ENCODE measurements at places on chromosomes 5 and 9.

GRCh38 chr9:98532147-98532546, 176.6 kb downstream of the GABBR2 start:
- no peak for DNase-seq

DNA sequence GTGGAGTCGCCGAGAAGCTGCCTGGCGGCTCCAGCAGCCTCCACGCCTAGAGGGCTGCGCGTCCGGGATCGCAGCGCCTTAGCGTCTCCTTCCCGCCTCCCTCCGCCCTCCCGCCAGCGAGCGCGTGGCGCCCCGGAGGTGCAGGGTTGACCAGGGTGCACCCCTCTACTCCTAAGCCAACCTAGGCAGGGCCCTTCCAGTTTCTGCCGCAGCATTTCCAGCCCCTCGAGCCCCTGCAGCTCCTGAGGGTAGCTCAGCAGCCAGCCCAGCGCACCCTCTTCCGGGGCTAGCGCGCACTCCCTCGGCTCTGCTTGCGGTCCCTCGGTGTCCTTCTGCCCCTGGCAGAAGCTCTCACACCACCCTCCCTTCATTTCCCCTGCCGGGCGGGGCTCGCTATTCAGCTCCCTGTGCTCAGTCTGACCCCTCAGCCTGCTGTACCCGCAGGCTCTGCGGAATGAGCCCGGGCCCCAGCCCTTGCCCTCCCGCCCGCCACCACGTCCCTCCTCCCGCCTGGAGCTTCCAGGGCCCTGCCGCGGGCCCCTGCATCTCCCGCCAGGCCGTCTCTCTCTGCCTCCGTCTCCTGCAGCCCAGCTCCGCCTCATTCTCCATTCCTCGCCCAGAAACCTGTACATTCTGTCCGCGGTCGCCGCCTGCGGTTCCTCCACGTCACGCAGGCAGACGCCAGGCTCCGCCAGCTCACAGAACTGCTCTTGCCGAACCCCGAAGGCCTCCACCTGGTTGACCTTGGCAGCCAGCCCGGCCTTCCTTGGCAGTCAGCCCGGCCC, 61.8 kb downstream of the SPATA31C2 start:
- peak; percentile 12 for DNase-seq

- DNase-seq = no peak
Measured at GRCh38 chr5:149870232-149870631, 74.4 kb downstream of the PDE6A start.

DNA sequence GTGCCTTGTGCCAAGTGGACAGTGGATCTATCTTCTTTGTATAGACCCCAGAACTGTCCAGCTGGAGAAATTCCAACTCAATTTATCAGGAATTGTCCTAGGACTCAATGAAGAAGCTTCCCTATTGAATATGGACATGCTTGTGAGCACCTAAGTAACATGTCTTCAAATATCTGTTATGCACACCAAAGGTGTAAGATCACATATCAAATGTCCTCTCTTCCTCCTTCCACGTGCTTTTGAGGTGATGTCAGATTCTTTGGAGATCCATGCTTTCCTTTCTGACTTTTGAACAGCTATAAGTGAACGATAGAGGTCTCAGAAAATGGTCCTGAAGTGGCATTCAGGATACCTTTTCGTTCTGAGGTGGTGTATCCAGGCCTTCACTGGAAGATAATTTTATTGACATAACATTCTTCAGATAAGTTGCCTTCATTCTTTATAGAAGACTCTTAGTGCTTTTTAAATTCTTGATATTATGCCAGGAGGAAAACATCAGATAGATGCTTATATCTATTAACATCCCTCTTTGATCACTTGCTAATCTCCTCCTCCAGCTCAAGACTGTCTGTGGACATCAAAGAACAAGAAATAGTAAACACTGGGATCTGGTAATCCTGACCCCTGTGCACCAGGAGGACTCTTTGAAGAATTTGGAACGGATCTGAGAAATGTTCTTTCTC, 246.4 kb downstream of the SMARCA2 start:
- no peak for DNase-seq

DNA sequence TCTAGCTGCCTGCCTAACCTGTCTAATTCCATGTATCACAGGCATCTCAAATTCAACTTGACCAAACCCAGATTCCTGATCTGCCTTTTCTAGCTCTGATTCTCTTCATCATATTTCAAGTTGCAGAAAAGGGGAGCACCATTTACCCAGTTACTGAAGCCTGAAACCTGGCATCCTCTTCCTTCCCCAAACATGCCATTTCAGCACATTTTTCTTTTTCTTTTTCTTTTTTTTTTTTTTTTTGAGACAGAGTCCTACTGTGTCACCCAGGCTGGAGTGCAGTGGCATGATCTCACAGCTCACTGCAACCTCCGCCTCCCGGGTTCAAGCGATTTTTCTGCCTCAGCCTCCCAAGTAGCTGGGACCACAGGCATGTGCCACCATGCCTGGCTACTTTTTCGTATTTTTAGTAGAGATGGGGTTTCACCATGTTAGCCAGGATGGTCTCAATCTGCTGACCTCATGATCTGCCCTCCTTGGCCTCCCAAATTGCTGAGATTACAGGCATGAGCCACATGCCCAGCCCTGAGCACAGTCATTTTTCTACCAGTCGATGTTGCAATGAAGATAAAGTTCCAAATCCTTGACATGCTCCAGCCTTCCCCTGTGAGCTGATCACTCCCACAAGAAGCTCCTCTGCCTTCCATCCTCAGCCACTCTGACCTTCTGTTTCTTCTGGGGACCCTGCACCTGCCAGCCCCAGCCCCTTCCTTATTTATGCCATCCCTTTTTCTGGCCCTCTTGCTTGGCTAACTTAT, 32.2 kb downstream of the ACER2 start:
- DNase-seq = no peak
